ENCODE measurements at places on chromosomes 4 and X.

GRCh38 chrX:107934262-107934661 is 47.9 kb downstream of the TEX13B start:
- peaks cover 17% of the 10 kb centered on the region for H3K27me3 ChIP-seq
- no peaks in the 10 kb centered on the region for H3K36me3 ChIP-seq
- H3K27ac ChIP-seq: no peak overlapping the region
- no peak for DNase-seq

GRCh38 chr4:156971676-156972378 is at the start of gene PDGFC:
Gene PDGFC (minus strand): TSS chr4:156971799. CDS start chr4:156970903, 896 bp downstream.
- H3K27me3 ChIP-seq: peaks cover 37% of the 10 kb centered on the region
- no peak within 1 kb of the TSS for H3K27ac ChIP-seq
- no peaks in the 10 kb centered on the region for H3K4me1 ChIP-seq
- no peaks in the 10 kb centered on the region for H3K36me3 ChIP-seq
- peak within 1 kb of the TSS; percentile 46 for H3K4me3 ChIP-seq
- no peak for DNase-seq

DNA sequence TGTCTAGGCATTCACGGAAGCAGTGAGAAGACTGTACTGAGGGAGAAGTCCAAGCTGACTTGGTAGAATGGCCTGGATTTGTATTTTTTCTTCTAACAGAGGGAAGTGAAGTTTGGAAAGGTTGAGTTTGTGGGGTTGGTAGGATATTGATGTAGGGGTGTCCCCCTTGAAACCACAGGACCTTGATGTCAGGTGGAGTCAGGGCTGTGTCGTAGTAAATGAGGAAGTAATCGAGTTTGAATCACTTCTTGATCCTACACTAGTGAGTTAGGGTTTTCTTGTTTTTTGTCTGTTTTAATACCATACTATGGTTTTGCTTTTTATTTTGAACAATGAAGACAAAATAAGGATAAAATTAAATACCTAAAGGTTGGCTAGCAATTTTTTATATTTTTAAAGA is 30.1 kb upstream of the ANAPC4 start:
- no peaks in the 10 kb centered on the region for H3K27me3 ChIP-seq
- H3K4me1 ChIP-seq: no peaks in the 10 kb centered on the region
- H3K27ac ChIP-seq: no peak overlapping the region
- no peak for DNase-seq

DNA sequence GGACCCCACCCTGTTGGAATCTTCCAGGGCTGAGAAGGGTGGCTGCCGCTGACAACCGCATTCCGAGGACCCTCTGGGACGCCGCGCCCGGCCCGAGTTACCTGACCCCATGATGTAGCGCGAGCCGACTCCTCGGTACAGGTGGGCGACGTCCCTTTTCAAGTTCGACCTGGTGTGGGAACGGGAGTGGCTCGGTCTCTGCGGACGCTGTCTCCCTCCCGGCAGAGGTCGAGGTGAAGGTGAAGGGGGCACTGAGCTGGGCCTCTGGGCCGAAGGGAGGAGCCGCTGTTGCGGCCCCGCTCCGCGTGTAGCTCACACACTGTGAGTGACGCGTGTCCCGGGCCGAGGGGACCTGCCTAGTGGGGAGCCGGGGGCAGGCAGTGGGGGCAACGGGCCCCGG is 4.5 kb downstream of the GTPBP6 start:
- no peak overlapping the region for H3K27ac ChIP-seq
- no peak overlapping the region for H3K4me3 ChIP-seq
- H3K27me3 ChIP-seq: no peaks in the 10 kb centered on the region
- H3K4me1 ChIP-seq: peaks cover 8% of the 10 kb centered on the region
- DNase-seq: no peak

GRCh38 chr4:185304541-185304940 is 91.2 kb downstream of the LRP2BP start:
- no peak for DNase-seq
- peaks cover 2% of the 10 kb centered on the region for H3K36me3 ChIP-seq
- H3K27me3 ChIP-seq: no peaks in the 10 kb centered on the region
- no peak overlapping the region for H3K4me3 ChIP-seq
- no peak overlapping the region for H3K27ac ChIP-seq

DNA sequence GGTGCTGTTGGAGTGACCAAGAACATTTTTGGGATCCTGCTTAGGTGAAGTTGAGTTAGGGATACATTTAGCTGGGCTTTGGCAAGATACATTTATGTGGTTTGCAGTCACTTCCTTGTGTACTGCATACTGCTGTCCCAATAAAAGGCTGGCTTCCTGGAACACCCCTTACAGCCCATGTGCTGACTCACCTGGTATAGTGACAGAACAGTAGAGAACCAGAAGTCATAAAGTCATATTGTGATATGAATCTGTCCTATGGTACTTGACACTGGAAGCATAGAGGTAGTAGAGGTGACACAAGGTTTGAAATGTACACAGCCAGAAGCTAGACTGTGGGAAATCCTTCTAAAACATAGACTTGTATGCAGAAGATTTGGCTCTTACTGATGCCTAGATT is 55.3 kb upstream of the SLC25A43 start:
- H3K36me3 ChIP-seq: no peaks in the 10 kb centered on the region
- no peak overlapping the region for H3K27ac ChIP-seq
- H3K4me1 ChIP-seq: no peaks in the 10 kb centered on the region
- DNase-seq: no peak
- H3K4me3 ChIP-seq: no peak overlapping the region

DNA sequence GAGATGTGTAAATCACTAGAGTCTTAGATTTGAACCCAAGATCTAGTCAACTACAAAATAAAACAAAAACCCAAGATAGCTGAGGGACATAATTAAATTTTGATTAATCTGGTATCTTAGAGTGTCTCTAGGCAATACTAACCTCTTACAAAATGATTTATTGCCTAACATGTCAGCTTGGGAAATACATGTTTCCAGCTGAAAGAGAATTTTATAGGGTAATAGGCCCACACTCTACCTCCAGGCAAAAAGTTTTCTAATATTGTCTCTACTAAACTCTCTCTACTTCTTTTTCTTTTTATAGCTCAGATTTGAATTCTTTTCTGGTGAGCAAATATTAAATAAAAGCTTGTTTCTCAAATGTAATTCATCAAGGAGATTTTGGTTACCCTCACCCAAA is 263.2 kb downstream of the IL15 start:
- H3K27ac ChIP-seq: no peak overlapping the region
- no peaks in the 10 kb centered on the region for H3K36me3 ChIP-seq
- H3K4me3 ChIP-seq: no peak overlapping the region
- H3K27me3 ChIP-seq: peaks cover 28% of the 10 kb centered on the region

- no peaks in the 10 kb centered on the region for H3K27me3 ChIP-seq
- H3K36me3 ChIP-seq: no peaks in the 10 kb centered on the region
- DNase-seq: no peak
- H3K4me1 ChIP-seq: no peaks in the 10 kb centered on the region
- H3K4me3 ChIP-seq: no peak overlapping the region
- no peak overlapping the region for H3K27ac ChIP-seq
Measured at GRCh38 chrX:52983321-52984000, 25.1 kb upstream of the FAM156A start.

- no peak overlapping the region for H3K4me3 ChIP-seq
- H3K27me3 ChIP-seq: no peaks in the 10 kb centered on the region
- DNase-seq: no peak
- H3K4me1 ChIP-seq: no peaks in the 10 kb centered on the region
Measured at GRCh38 chrX:140190441-140191108, 225.3 kb upstream of the CXorf66 start.

GRCh38 chr4:112973750-112974251 is 75.7 kb upstream of the ANK2 start:
- H3K4me3 ChIP-seq: no peak overlapping the region
- H3K36me3 ChIP-seq: peaks cover 1% of the 10 kb centered on the region
- no peaks in the 10 kb centered on the region for H3K4me1 ChIP-seq
- DNase-seq: no peak

- no peaks in the 10 kb centered on the region for H3K36me3 ChIP-seq
- no peak overlapping the region for H3K27ac ChIP-seq
- no peak overlapping the region for H3K4me3 ChIP-seq
- peaks cover 8% of the 10 kb centered on the region for H3K4me1 ChIP-seq
- no peak for DNase-seq
- peaks cover 11% of the 10 kb centered on the region for H3K27me3 ChIP-seq
Measured at GRCh38 chr4:84962102-84962501, 4.4 kb downstream of the WDFY3 start.

- H3K27ac ChIP-seq: no peak overlapping the region
- H3K4me1 ChIP-seq: no peaks in the 10 kb centered on the region
- no peak overlapping the region for H3K4me3 ChIP-seq
- H3K36me3 ChIP-seq: no peaks in the 10 kb centered on the region
Measured at GRCh38 chr4:164888096-164888715, 11.2 kb downstream of the APELA start.

DNA sequence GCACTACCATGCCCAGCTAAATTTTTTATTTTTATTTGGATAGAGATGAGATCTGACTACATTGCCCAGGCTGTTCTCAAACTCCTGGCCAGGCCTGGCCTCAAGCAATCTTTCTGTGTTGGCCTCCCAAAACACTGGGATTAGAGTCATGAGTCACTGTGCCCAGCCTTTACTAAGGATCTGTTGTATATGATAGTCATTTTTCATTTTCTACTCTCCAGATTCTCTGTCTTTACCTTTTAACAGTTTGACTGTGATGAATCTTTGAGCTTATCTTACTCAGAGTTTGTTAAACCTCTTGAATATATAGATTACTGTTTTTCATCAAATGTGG is 161.8 kb downstream of the FNIP2 start:
- H3K4me3 ChIP-seq: peak overlapping the region; percentile 50
- peak overlapping the region; percentile 13 for H3K27ac ChIP-seq
- H3K4me1 ChIP-seq: peaks cover 13% of the 10 kb centered on the region
- H3K27me3 ChIP-seq: no peaks in the 10 kb centered on the region

GRCh38 chr4:156956826-156957368 is 14.7 kb downstream of the PDGFC start:
- H3K27me3 ChIP-seq: no peaks in the 10 kb centered on the region
- H3K36me3 ChIP-seq: no peaks in the 10 kb centered on the region
- H3K4me3 ChIP-seq: no peak overlapping the region
- no peak overlapping the region for H3K27ac ChIP-seq

DNA sequence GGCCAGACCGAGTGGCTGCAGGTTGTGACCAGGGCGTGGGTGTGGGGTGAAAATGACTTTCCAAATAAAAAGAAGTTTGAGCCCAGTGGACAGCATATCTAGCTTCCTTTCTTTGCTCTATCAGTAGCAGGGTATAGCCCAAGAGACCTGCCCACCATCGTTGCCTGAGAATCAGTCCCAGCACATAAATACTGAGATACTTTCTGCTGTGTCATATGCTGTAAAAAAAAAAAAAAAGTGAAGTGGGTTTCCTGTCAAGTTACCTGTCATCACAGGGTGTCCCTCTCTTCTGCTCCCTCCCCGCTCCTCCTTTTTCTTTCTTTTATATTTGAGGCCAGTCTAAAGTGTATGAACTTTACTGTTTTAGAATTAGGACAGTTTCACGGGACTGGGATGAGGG is 330.3 kb upstream of the BOD1L1 start:
- no peak for DNase-seq
- no peaks in the 10 kb centered on the region for H3K36me3 ChIP-seq
- no peak overlapping the region for H3K4me3 ChIP-seq
- no peaks in the 10 kb centered on the region for H3K27me3 ChIP-seq
- H3K27ac ChIP-seq: no peak overlapping the region

GRCh38 chr4:141711211-141711610 is 74.8 kb downstream of the IL15 start:
- peaks cover 2% of the 10 kb centered on the region for H3K36me3 ChIP-seq
- H3K27ac ChIP-seq: no peak overlapping the region
- H3K4me3 ChIP-seq: no peak overlapping the region
- DNase-seq: no peak
- no peaks in the 10 kb centered on the region for H3K27me3 ChIP-seq

- no peak for DNase-seq
- no peak overlapping the region for H3K4me3 ChIP-seq
- H3K27me3 ChIP-seq: peaks cover 25% of the 10 kb centered on the region
- no peaks in the 10 kb centered on the region for H3K36me3 ChIP-seq
- H3K4me1 ChIP-seq: no peaks in the 10 kb centered on the region
Measured at GRCh38 chr4:182770996-182771514, 146.1 kb downstream of the DCTD start.

GRCh38 chr4:94689155-94689860 is 68.4 kb upstream of the BMPR1B start:
- no peaks in the 10 kb centered on the region for H3K4me1 ChIP-seq
- no peak overlapping the region for H3K27ac ChIP-seq
- no peaks in the 10 kb centered on the region for H3K36me3 ChIP-seq
- no peak overlapping the region for H3K4me3 ChIP-seq

- peak; percentile 13 for DNase-seq
- H3K36me3 ChIP-seq: peaks cover 4% of the 10 kb centered on the region
- H3K4me3 ChIP-seq: peak within 1 kb of the TSS; percentile 85
- H3K27ac ChIP-seq: peak within 1 kb of the TSS; percentile 77
- peaks cover 10% of the 10 kb centered on the region for H3K4me1 ChIP-seq
Measured at GRCh38 chr4:1683736-1684505, at the start of gene FAM53A. Gene FAM53A (minus strand): TSS chr4:1684313. CDS start chr4:1668741, 15,572 bp downstream.

GRCh38 chr4:122914938-122915337 is 7.5 kb downstream of the NUDT6 start:
- H3K27ac ChIP-seq: no peak overlapping the region
- H3K4me3 ChIP-seq: no peak overlapping the region
- H3K36me3 ChIP-seq: no peaks in the 10 kb centered on the region
- no peak for DNase-seq
- H3K27me3 ChIP-seq: no peaks in the 10 kb centered on the region

DNA sequence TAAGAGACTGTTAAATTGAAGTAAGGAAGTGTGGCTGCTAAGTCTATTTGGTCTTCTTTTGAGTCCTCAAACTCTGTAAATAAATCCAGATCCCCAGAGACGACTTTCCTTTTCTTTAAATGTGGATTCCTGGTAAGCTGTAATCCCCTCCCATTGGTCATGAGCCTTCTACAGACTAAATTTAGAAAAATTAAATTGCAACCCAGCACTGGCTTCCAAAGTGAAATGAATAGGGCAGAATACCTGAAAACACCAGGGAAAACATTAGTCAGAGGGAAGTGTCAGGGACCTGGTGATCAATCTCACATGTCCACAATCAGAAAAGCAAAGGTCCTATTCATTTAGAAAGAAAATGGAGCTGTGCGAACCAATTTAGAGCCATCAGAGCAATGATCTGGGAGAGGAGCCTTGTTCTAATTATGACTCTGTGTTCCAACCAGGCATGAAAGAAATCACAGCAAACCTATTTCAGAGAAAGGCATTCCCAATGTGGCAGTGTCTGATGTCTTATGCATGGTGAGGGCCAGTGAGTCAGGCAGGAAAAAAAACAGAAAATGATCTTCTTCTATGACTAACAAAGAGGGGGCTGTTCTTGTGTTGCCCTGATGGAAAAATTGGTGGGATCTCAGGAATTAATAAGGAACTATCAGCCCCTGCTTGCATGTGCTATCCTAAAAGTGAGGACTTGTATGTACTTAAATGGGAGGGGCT is 19.8 kb upstream of the CCDC149 start:
- H3K27ac ChIP-seq: no peak overlapping the region
- H3K4me1 ChIP-seq: no peaks in the 10 kb centered on the region
- no peak for DNase-seq
- H3K36me3 ChIP-seq: no peaks in the 10 kb centered on the region
- H3K27me3 ChIP-seq: peaks cover 14% of the 10 kb centered on the region

GRCh38 chr4:162849937-162850336 is 316.8 kb downstream of the NAF1 start:
- H3K36me3 ChIP-seq: no peaks in the 10 kb centered on the region
- no peak overlapping the region for H3K4me3 ChIP-seq
- H3K4me1 ChIP-seq: no peaks in the 10 kb centered on the region
- H3K27ac ChIP-seq: no peak overlapping the region
- DNase-seq: no peak

GRCh38 chrX:40093586-40093985 is 4.2 kb downstream of the BCOR start:
- peaks cover 28% of the 10 kb centered on the region for H3K36me3 ChIP-seq
- DNase-seq: no peak
- peaks cover 49% of the 10 kb centered on the region for H3K4me1 ChIP-seq
- no peaks in the 10 kb centered on the region for H3K27me3 ChIP-seq
- peak overlapping the region; percentile 41 for H3K27ac ChIP-seq

- H3K4me1 ChIP-seq: peaks cover 21% of the 10 kb centered on the region
- H3K27ac ChIP-seq: no peak overlapping the region
- H3K36me3 ChIP-seq: peaks cover 11% of the 10 kb centered on the region
Measured at GRCh38 chr4:120071192-120071795, 4.6 kb upstream of the MAD2L1 start.

Data from central memory CD8-positive, alpha-beta T cell (primary cell).